ENCODE measurements at places on chromosomes 11 and 22.

- DNase-seq: no peak
Measured at GRCh38 chr11:27002838-27003237, 8.9 kb downstream of the FIBIN start.

GRCh38 chr11:47329431-47329986 lies 23.0 kb downstream of the MYBPC3 start:
- no peak for DNase-seq

DNA sequence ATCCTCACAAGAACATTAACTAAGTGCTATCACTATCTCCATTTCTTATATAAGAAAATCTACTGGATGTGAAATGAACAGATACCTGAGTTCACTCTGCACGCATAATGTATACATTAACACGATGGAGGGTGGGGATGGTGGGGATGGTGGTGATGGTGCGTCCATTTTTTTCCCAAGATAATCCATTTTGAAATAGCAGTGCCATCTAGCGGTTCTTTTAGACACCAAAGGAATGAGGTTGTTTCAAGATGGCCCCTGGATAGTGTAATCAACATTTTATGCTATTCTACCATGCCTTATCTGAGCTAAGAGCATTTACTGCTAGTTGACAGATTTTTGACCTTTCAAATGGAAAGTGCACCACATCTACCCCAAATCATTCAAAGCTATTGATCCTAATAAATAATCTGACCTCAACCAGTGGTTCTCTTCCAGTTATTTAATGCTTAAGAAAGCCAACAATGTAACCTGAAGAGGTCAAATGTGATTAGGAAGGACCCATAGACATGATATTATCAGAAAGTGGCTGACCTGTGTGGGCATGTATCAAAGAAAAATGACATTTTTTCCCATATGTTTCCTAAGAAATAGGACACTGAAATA lies 714.7 kb upstream of the TENM4 start:
- no peak for DNase-seq

DNA sequence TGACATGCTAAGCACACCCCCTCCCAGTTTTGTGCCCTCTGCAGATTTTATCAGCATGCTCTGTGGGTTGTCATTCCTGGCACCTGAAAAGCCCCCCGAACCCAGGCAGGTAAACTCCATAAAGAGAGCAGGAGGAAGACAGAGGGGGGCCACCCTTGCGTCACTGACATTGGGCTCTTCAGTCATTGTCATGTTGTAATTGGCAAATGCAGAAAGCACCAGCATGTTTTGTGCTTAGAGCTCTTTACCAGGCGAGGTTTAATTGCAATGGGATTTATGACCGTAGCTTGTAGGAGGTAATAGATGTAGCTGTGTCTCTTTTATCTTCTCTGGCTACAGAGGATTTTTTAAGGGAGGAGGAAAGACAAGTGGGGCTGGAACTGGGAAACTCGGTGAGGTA lies 201.7 kb downstream of the GRIK4 start:
- no peak for DNase-seq

- no peak for DNase-seq
Measured at GRCh38 chr11:97977726-97978125, 1043.0 kb upstream of the CNTN5 start.

DNA sequence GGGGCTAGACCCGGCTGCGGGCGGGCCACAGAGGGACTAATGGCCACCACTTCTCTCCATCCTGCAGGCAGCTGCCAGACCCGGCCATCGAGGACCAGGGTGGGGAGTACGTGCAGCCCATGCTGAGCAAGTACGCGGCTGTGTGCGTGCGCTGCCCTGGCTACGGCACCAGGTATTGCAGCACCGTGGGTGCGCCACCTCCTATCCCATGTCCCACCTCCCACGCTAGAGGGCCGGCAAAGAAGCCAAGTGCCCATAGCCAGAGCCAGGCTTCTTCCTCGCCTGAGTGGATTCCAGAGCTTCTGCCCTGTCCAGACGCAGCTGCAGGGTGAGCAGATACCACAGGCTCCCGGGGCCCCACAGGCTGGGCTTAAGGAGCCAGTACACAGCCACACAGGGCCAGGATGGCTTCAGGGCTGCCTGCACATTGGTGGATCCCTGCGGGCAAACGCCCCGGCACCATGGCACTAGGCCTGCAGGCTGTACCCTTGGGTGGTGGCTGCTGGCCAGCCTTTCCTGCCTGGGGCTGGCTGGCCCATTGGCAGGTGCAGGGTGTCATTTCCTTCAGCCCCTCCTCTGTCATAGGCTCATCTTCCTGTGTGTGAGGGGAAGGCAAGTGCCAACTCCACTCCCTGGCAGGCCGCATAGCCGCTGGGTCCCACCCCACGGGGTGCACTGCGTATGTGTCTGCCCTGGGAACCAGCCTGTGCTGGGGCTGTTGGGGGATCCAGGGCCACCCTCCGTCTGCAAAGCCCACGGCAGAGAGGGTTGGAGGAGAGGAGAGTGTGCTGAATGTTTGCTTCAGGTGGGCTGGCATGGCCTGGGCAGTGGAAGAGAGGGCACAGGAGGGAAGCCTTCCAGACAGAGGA lies 16.5 kb upstream of the DGCR8 start:
- DNase-seq: no peak

- DNase-seq: no peak
Measured at GRCh38 chr11:43116071-43116470, 195.7 kb upstream of the API5 start.

DNA sequence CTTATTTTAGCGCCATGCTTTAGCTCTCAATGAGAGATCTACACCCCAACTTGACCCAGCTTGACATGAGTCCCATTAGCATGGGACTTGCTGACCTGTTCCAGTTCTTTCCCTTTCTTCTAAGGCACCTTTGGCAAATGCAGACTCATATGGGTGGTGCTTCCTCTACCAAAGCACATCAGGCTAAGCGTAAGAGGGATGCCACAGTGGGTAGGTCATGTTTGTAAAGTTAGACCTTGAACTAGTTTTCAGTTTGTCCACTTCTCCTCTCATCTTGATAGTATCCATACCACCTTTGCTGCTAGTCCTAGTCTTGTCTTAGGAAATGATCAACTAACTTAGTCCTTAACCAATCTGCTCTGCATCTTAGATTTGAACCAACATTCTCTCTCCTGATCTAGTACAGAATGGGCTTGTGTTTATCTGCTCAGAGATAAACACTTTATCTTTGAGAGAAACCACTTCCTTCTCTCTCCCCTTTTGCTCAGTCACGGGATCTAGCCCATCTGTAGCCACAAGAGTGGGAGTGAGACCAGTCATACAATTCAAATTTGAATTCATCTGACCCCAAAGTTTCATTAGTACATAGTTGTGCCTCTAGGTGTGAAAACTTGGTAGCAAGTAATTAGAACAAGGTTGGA lies 72.1 kb upstream of the CD44 start:
- no peak for DNase-seq

GRCh38 chr22:43744700-43745410 lies 67.2 kb downstream of the EFCAB6 start:
- DNase-seq: no peak

DNA sequence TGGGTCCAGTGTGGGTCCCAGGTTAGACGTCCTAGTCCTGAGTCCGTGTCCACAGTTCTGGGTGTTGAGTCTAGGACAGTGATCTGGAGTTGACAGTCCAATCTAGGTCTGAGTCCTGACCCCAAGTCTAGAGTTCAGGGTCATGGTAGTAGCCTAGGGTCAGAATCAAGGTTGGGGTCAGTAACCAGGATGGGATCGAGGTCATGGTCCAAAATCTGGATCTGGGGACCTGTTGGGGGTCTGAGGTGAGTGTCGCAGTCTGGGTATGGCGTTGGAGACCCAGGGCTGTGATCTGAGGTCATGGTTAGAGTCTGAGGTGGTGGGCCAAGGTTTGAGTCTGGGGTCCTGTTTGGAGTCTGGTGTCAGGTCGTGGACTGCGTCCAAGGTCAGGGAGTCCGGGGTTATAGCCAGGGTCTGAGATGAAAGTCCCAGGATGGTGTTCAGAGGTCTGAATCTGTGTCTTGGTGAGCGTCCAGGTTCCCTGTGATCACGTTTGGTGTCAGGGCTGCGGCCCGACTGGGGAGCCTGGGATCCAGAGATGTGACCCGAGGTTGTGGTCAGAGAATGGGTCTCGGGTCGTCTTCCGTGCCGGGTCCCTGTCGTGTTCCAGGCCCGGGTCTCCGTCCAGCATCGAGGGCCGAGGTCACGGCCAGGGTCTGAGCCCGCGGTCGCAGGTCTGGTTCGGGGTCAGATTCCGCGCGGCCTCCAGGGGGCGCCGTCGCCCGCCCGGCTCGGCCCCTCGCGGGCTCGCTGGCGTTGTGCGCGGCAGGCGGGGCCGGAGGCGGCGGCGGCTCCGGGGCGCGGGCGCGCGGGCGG lies 432 bp upstream of the GRK2 start:
- peak; percentile 85 for DNase-seq

GRCh38 chr11:72102631-72102945 lies 509 bp downstream of the LAMTOR1 start:
- no peak for DNase-seq

Data from upper lobe of left lung (tissue), 6 donors.